Activated T-cell treated with anti-CD3 and anti-CD28 coated beads for 4 hours (primary cell): ENCODE measurements at places on chromosomes 3 and 15.
A peak's percentile ranks its signal among the peaks of the same experiment; 100 is the strongest.

GRCh38 chr3:41580274-41580959 is 381.1 kb downstream of the CTNNB1 start:
- no peak for DNase-seq

GRCh38 chr3:50324351-50325112 is 2.0 kb upstream of the HYAL2 start:
- DNase-seq, result peak; percentile 44

GRCh38 chr3:41346698-41347270 is 147.5 kb downstream of the CTNNB1 start:
- DNase-seq, result no peak

- no peak for DNase-seq
Observed at GRCh38 chr15:80823995-80824394, 44.8 kb downstream of the CEMIP start.

GRCh38 chr15:77048135-77048876 is 22.6 kb downstream of the TSPAN3 start:
- DNase-seq, result no peak
